ENCODE measurements at places on chromosomes 5 and 9. TPM values are rescaled to one million over a fixed set of nuclear protein-coding genes. Genes with fewer than 3 reads are reported as not detected.

MEIKIN gene
- total RNA-seq: not detected

GRCh38 chr9:3415906-3416305, 109.9 kb downstream of the RFX3 start:
- no peak for DNase-seq

DNA sequence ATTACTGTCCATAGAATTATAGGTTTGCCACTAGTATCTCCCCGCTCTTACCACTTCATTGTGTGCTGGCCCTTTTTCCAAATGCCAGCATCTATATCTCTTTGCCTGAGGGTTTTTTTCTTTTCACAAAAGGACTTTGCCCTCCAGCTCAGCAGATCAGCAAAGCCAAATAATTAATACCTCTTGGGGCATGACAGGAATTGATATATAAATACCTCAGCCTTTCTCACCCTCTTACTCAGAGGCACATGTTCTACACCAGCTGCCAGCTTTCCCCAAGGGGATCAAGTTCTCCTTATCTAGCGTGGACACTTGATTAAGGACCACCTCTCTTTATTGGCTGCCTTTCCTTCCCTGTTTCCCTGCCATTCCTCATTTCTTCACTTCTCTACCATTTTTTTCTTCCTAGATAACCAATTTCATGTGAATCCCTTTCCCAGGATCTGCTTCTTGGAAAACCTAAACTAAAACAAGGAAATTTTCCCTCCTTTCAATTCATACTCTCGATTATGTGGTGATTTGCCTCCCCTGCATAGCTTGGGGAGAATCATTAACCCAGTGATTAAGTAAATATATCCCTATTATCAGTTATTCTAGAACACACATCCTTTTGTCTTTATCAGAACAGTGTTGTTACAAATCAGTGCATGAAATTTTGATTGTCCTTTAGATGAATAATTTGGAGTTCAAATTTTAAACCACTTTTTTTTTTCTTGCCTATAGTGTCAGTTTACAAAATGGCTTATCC, 6.9 kb upstream of the NUDT12 start:
- no peak for DNase-seq

GFI1B gene
- not detected for total RNA-seq
